ENCODE measurements at places on chromosomes 1 and 21.

- no peak for DNase-seq
Measured at GRCh38 chr1:186220911-186221310, 154.1 kb downstream of the TPR start.

DNA sequence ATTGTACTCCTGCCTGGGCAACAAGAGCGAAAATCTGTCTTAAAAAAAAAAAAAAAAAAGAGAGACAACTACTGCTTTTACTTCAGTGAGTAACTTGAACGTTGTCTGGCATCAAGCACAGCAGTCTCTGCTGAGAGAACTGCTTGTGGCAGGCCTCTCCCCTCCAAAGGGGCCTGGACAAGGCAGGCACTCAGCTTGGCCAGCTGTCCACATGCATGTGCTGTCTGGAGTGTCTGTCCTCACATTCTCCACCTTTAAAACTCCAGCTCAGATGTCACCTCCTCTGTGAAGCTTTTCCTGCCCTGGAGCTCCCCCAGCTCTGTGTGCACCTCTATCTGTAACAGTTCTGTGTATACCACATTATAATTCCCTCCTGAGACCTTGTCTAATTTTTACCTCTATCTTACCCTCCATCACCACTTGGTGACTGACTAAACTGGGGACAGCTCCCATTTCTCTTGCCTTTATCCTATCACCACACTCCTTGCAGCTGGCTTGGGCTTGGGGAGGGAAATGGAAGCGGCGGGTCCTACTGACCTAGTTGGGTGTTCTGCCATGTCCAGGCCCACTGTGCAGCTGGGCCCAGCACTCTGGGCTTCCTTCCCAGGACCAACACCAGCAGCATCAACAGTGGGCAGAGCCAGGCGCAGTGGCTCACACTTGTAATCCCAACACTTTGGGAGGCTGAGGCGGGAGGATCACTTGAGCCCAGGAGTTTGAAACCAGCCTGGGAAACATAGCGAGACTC, 71.4 kb upstream of the ARTN start:
- DNase-seq = no peak

DNA sequence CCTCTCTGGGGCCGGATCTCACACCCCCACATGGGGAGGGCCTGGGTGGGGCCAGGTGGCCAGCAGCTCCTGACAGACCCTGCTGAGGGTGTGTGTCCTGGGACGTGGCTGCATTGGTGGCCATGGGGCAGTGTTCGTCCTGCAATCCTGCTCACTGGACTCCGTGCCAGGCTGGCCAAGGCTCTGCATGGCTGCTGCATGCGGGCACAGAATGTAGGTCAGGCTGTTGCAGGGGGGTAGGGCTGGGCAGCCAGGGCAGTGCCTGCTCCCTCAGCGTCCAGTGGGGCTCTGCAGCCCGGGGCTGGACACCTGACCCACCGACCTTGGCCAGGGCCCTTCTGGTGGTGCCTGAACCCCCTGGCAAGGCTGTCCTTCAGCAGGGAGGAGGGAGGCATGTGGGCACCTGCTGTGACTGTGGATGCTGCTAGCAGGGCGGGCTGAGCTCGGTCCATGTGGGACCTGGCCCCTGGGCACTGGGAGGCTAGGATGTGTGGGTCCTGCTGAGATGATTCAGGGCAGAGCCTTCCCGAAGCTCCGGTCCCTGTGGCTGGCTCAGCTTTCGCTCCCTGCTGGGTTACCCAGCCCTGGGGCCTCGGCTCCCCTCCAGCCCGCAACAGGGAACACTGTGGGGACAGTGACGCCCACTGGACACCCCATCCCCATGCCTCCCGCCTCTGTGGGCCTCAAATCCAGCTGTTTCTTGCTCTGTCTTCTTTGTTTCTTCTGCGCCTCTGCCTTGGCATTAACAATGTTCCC, 14.9 kb upstream of the PLCH2 start:
- no peak for DNase-seq

- no peak for DNase-seq
Measured at GRCh38 chr21:29371464-29371863, 72.7 kb downstream of the BACH1 start.

GRCh38 chr1:63099188-63099587, 223.2 kb upstream of the FOXD3 start:
- DNase-seq = no peak

- DNase-seq = no peak
Measured at GRCh38 chr1:230137337-230137815, 70.3 kb downstream of the GALNT2 start.

DNA sequence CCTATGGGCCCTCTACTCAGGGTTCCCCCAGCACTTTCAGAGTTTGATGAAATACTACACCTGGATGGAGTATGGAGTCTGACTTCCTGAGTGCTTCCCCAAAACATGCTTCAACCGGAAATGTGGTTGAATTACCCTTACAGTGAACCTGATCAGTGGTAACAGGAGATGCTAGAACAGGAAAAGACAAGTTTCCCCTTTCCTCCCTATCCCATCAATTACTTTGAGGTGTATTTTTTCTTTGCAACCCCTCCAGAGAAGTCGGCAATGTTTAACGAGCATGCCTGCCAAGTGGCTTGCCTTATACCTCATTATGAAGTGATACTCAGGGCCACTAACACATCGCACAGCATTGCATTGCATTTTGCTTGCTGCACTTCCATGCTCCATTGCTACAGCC, 7.0 kb downstream of the KRTAP15-1 start:
- DNase-seq = no peak

DNA sequence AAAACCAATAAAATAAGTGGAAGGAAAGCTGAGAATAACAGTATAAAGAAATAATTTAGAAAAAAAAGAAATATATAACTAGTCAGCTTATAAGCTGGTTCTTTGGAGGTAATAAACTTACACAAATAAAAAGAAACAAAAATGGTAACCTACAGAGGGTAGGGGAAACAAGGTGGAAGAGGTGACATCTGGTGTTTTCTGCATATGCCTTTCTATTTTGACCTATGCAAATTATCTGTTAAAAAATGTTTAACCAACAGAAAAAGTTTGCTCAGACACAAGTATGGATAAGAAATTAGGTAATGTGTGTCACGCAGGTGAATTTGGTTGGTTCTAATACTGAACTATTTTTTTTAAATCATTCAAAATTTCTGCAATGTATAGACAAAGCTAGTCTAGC, 53.6 kb upstream of the DMRTA2 start:
- no peak for DNase-seq

DNA sequence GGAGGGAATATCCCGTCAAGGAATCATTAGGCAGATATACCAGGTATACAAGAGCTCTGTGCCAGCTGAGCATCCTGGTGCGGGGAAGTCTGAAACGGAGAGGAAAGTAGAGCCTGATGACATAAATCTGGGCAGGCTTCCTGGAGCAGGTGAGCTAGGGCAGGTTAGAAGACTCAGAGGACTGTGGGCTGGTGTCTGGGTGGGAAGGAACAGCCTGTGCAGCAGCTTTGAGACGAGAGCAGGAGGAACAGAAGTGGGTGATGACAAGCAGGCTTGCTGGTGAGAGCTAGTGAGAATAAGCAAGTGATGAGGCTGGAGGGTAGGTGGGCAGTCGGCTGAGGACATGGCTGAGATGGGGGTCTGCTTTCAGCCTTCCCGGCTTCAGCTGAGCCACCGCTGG, 6.7 kb downstream of the CELSR2 start:
- no peak for DNase-seq
